ENCODE measurements at places on chromosomes 12 and 14.

GRCh38 chr14:37594971-37595808, at the start of the genes FOXA1 and TTC6:
FOXA1 (minus strand) TSS chr14:37595249; CDS start chr14:37594972, 277 bp downstream.
TTC6 (plus strand) TSS chr14:37595629; CDS start chr14:37622065, 26,436 bp downstream.
- DNase-seq = peak; percentile 86

DNA sequence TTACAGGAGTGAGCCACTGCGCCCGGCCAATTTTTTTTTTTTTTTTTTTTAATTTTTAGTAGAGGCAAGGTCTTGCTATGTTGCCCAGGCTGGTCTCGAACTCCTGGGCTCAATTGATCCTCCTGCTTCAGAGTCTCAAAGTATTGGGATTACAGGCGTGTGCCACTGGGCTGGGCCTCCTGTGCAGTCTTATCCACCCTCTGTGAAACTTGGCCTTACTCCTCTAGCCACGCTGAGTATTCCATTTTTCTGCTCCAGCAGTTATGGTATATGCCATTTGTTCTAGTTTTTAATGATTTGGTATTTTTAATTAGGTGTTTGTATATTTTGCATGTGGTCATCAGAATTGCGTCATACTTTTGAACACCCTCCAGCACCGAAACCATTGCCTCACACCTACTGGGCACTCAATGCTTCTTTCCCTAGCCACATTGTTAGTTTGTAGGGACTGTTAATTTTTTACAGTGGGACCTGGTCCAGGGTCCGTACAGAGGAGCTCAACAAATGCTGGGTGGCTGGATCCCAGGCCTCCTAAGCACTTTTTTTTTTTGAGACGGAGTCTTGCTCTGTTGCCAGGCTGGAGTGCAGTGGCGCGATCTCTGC, 11.4 kb downstream of the RIOX1 start:
- DNase-seq = no peak

DNA sequence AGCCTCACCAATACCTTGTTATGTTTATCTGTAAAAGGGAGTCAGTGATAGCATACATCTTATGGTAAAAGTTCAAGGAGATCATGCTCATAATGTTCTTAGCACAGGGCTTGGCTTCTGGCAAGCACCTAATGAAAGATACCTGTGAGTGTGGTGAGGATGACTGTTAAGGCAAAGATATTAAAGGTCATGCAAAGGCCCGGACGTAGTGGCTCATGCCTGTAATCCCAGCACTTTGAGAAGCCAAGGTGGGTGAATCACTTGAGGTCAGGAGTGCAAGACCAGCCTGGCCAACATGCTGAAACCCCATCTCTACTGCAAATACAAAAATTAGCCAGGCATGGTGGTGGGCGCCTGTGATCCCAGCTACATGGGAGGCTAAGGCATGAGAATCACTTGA, 425.9 kb upstream of the TBX3 start:
- no peak for DNase-seq

DNA sequence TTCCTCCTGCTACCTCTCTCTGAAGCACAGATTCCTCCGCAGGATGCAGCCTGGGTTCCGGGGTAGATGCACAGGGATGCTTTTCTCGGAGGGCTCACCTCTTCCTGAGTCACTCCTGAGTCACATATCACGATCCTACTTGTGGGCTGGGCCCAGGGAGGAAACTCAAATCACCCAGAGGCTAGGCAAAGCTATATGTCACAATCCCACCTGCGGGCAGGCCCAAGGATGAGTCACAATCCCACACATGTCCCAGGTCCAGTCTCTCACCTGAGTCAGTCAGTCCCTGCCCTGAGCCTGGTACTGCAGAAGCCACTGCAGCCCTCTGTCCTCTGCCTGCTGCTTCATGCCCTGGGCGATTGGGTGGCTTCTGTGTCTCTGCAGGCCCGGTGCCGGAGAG, 149.0 kb upstream of the GSC start:
- DNase-seq = no peak

DNA sequence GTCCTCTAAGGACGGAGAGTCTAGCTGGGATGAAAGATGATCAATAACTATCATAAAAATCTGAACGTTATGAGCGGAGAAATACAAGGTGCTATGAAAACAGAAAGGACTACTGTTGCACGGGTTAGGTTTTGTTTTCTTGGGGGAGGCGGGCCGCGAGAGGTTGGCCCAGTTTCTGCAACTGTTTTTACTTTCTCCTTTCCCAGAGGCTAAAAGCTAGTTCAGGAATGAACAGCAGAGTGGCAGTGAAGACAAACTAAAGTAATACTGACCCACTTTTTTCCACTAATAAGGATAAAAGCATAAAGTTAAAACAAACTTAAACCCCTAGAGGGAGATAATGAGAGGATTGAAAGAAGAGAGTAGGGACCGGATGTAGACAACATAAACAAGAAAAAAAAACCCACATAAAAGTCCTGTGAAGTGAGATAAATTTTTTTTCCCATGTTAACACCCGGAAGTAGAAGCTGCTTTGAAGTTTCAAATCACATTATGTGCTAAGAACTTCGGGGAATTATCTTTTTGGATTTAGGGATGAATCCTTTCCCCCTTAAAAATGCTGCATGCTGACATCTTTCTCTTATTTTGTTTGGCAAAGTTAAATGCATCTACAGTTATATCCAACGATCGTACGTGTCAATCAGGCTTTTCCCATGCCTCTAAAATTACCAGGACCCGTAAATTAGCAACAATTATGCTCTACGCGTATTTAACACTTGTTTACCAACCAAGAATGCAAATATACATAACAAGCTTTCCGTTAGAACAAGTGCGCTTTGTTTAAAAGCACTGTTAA, 1.0 kb upstream of the CDK17 start:
- DNase-seq = peak; percentile 90

GRCh38 chr14:83290447-83290846, 1756.8 kb upstream of the SEL1L start:
- no peak for DNase-seq

GRCh38 chr12:6532927-6533652, 1.2 kb upstream of the GAPDH start:
- peak; percentile 98 for DNase-seq

GRCh38 chr12:89194683-89195082, 157.6 kb downstream of the DUSP6 start:
- DNase-seq = no peak

DNA sequence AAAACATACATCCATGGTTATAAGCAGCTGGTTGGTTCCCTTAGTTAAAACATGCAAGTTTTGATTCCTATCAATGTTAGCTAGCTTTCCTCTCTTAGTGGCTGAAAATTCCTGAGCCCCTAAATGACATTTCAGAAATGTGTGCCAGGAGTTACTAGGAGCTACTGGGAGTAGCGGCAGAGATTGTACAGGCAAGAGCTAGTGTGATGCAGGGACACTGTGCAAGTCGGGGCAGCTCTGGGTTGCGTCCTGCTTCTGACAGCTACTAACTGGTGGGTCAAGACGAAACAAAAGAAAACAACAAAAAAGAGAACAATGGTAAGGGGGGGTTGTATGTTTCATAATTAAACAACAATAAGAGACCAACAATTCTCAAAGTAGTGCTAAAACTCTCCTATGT, 35.4 kb downstream of the LRIG3 start:
- DNase-seq = no peak

- peak; percentile 70 for DNase-seq
These were observed at the start of gene TMEM120B for GRCh38 chr12:121712461-121713256. TMEM120B (plus strand) TSS chr12:121712752; CDS start chr12:121712896, 144 bp downstream.

- DNase-seq = no peak
These were observed 36.9 kb downstream of the RHOJ start for GRCh38 chr14:63241096-63241495.

DNA sequence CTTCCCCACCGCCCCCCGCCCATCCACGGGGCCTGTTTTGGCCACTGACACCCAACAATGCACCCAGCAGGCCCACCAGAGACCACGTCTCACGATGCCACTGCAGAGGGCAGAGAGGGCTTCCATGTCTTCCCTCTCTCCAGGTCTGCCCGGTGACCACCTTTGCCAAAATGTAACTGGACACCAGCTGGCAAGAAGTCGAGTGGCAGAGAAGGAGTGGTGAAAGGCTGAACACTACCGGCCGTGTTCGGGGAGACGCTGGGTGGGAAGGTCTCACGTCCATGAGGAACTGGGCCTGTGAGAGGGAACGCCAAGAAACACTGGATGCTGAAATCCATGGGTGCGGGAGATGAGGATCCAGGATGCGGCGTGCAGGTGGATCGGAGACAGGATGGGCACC, 308.2 kb downstream of the ADGRD1 start:
- no peak for DNase-seq

GRCh38 chr12:54661048-54661447, 12.9 kb upstream of the DCD start:
- no peak for DNase-seq

GRCh38 chr14:77053046-77053841, 24.7 kb upstream of the IRF2BPL start:
- DNase-seq = no peak

- DNase-seq = peak; percentile 97
These were observed 37.7 kb downstream of the RASAL1 start for GRCh38 chr12:113097716-113098440.

DNA sequence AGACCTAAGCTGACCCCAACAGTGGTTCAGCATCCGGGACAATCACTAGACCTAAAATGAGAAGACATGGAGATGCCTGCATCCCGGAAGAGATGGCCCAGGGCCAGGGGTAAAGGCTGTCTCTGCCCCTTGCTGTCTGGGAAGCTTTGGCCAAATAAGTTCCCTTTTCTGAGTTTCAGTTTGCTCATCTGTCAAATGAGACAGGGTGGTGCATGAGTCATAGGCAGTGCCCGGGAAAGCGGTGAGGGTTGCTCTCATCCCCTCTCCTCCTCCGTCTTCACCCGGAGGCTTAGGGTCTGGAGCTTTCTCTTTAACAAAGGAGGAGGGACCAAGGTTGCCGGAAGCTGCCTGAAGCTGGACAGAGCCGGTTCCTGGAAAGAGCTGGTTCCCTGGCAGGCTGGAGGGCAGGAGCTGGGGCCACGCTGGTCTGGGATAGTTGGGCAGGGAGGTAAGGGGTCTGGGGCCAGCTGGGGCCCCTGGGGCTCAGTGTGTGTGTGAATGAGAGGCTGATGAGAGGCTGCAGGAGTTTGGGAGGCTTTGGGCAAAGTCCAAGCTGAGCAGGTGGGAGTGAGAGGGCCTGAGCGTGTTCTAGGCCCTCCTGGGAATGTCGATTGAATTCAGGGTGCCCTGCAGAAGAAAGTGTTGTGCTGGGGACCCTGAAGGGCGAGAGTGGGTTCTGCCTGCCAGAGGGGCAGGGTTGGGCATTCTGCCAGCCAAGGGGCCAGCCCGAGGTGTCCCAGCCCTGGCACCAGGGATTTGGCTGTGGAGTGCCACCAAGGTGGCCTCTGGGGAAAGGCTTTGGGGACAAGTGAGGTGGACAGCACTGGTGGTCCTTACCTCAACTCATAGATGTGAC, at the start of gene SDSL:
SDSL (plus strand) TSS at position 351 of the 856 bp plus-strand sequence. CDS start 5,603 bp downstream, outside the sequence.
- DNase-seq = no peak

DNA sequence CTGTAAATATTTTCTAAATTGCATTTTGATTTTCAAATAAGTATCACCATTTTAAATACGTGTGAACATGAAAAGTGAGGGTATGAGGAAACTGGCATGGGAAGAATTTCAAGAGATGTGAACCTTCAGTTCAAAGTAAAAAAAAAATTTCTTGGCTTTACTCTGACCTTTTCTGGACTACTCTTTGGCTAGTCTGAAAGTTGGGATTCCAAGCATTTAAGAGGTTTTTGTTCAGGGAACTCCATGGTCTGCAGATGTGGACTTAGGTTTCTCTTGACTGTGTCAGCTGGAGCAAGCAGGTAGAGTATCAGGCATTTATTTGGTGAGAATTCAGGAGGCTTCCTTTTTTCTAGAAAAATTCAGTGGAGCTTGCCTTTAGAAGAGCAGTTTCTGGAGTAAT, 311.6 kb downstream of the LRIG3 start:
- DNase-seq = no peak

- no peak for DNase-seq
These were observed 18.1 kb downstream of the CABP1 start for GRCh38 chr12:120658286-120659150.

All from NCI-H2171 treated with DMSO at 0.1 percent for 48 hours (cell line).